ENCODE measurements at places on chromosomes 13 and 19.

DNA sequence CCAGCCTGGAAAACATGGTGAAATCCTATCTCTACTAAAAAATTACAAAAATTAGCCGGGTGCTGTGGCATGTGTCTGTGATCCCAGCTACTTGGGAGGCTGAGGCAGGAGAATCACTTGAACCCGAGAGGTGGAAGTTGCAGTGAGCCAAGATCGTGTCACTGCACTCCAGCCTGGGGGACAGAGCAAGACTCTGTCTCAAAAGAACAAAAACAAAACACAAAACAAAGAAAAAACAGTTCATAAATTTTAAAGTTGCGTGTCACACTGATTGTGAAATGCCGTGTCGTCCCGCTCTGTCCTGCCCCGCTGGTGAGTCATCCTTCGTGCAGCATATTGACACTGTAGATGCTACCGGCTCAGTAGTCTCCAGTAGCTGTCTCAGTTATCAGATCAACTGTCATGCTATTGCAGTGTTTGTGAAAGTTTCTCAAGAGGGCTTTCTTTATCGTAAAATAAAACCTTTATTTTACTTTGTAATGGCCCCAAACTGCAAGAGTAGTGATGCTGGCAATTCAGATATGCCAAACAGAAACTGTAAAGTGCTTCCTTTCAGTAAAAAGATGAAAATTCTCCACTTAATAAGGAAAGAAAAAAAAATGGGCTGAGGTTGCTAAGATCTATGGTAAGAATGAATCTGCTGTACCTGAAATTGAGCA, 36.4 kb upstream of the IGFL1 start:
- DNase-seq: no peak

DNA sequence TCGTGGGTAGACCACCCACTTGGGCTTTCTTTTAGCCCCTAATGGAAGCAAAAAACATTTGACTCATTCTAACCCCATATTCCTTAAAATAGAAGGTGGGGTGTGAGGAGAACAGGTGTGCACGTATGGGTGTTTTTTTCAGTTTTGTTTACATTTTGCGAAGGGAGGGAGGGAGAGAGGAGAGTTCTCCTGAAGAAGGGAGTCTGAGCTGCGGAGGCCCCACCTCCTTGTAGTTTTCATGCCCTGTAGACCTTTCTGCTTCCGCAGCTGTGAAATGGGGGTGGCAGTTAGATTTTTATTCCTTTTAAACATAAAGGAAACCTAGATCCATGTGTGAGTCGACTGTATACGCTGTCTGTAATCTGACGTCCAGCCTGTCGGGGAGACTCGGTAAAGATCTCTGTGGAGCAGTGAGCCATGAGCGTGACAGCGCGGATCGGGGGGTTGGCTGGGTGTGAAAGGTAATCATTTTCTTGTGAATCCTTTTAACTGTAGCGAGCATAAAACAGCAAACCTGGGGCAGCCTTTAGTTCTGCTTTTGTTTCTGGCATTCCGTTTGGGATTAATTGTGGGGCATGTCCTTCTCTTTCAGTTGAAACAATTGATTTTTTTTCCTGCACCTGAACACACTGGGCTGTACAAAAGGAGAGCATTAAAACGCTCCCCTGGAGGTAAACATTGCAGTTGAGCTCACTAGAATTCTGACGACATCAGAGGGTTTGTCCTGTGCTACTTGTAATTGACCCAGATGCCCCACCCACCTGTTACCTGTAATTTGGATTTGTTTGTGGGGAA, 2.3 kb downstream of the UPF1 start:
- no peak for DNase-seq

DNA sequence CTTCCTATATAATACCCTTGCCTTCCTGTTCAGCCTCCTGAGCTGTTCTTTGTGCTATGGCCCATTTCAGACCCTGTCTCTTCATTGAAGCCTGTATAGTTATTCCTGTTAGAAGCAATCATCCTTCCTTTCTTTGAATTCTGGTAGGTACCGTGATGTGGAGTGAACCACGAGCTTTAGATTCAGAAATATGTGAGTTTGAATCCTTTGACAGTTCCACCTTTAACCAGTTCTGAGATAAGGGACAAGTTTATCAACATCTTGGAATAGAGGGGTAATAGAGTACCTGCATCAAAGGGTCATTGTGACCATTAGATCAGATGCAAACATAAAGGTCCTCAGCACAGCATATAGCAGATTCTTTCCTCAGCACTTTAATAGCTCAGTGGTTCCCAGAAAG, 12.3 kb upstream of the CXCL17 start:
- no peak for DNase-seq

GRCh38 chr13:114268344-114269280, 12.8 kb upstream of the UPF3A start:
- DNase-seq: no peak

Data from pulmonary artery endothelial cell (primary cell).